H1 (cell line): ENCODE measurements at places on chromosomes 16 and 17. TPM values are rescaled to one million over a fixed set of nuclear protein-coding genes. Genes with fewer than 3 reads are reported as not detected.
A peak's percentile ranks its signal among the peaks of the same experiment; 100 is the strongest.

GRCh38 chr17:12007466-12007865, 10.2 kb upstream of the ZNF18 start:
- DNase-seq: no peak

GRCh38 chr17:1830288-1830687, 483 bp downstream of the RPA1 start:
- no peak for DNase-seq

DNA sequence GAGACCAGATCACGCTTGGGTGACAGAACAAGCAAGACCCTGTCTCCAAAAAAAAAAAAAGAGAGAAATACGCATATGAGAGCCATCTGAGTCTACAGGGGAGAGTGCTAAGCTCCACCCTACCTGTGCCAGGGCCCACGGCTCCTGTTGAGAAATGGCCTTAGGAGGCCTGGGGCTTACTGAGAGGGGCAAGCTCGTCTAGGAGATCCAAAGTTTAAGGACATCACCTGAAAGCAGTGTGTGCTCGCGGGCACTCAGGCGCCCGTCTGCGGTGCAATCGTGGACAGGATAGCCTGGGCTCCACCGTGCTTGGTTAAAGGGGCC, 14.5 kb upstream of the BAIAP2 start:
- DNase-seq: no peak

- no peak for DNase-seq
Observed at GRCh38 chr16:88924834-88925539, 52.0 kb downstream of the CBFA2T3 start.

DNA sequence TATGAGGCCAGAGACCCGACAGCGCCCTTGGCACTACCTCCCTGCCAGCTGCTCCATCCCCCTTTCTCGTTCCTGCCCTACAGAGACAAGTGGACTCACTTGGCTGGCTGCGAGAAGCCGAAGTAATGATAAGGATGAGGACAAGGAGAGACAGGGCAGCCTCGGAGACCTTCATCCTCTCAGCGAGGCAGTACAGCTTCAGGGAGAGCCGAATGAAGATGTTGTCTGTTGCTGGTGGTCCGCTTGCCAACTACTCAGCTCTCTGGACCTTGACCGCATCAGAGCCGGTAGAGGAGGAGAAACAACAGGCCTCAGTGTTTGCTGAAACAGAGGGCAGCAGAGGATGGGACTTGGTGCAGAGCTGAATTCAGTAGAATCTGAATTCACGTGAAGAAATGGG, at the start of gene CCL16:
Gene CCL16 (minus strand): TSS at position 252 of the 400 bp plus-strand sequence. CDS start 77 bp downstream, at position 175.
- no peak for DNase-seq

- DNase-seq: peak; percentile 97
Observed at GRCh38 chr16:3106205-3106928, 6.0 kb upstream of the ZNF205 start.

Gene CCDC78
- 8.2 and 8.5 TPM in 2 replicates for total RNA-seq

Gene SPECC1
- total RNA-seq: 87.9 and 98.7 TPM in 2 replicates

Gene USP43
- 6.9 and 7.2 TPM in 2 replicates for total RNA-seq

Gene KPNA2
- 599 and 612 TPM in 2 replicates for total RNA-seq
